NCI-H1048 (cell line): ENCODE measurements at places on chromosomes 12 and 14.

DNA sequence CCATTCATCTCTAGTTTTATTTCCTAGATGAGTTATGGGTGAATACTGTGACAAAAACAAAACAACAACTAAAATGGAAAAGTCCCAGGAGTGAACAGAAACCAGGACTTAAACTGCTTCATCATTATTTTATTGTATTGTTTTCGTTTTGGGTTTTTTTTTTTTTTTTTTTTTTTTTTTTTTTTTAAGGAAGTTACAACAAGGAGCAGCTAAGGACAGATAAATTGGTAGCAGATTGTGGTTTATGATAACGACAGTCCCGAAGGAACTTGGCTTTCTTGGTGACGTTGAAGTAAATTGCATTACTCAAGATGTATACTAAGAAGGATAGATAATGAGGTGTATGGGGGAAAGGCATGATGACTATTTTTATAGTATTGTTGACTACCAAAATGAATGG, 866.3 kb downstream of the NRXN3 start:
- no peak for DNase-seq

- no peak for DNase-seq
Observed at GRCh38 chr12:51847643-51848325, 734 bp downstream of the FIGNL2 start.

DNA sequence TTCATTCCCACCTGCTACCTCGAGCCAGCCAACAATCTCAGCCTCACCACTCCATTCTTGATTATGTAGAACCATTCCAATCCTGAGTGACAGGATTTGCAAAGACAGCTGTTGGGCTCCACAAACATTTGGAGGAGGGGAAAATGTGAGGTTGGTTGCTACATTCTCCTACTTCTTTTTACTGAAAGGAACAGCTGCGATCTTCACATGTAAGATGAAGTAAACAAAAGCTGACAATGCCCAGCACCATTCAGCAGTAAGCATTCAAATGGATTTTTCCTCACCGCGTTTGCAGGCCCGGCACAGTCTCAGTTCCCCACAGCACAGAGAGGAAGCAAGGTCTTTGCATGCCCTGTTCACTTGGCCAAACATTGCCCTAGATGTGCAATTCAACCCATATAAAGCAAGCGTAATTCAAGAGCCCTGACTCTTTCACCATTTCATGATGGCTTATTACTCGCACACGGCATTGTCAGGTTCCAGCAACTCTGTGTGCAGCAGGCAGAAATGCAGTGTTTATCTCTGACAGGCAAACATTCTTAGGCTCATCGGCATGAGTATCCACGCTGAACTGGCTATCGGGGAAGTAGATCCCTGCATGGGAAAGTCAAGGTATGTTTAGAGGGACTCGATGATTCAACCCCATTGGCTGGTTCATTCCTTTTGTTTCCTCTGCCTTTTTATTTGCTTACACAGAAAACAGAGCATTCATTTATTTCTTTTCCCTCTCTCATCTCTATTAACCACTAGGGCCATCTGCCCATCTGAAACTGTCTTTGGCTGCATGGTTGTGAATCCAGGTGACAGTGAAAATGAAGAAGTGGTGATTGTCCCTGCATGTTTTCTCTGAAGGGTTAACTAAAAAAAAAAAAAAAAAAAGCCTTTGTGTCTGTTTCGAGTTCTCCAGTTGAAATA, 236.1 kb upstream of the PLEKHG7 start:
- DNase-seq, result no peak

DNA sequence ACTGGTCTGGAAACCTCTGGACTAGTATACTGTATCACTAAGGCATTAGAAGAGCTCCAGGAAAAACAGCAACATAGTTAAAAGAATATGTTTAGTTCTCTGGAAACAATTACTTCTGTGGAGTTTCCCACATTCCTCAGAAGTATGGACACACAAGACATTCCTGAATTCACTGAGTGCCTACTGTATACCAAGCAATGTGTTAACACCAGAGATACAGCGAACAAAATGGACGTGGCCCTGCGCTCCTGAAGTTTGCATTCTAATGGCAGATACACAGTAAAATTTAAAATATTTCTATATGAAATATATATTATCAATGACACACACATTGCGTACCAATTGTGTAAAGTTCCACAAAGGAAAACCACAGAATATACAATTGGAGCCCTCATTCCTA, 1.1 kb downstream of the ANGEL1 start:
- no peak for DNase-seq

DNA sequence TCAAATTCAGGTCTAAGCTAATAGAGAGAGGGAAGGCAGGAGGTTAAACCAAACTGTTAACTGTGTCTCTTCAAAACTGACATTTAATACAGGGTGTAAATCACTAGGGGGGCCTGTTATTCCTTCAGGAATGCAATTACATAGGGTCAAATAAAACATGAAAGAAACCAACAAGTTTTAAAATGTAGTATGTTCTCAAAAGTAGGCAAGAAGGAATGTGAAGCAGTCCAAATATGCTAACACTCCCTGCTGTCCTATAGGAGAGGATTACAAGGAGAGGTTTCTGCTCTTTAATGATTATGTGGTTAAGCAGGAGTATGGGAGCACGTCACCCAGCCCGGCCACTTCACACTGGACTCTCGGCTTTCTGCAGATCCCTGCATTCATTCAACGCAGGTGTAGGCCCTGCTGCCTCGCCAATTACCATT, 42.5 kb upstream of the BMP4 start:
- DNase-seq, result no peak
